T-helper 1 cell (primary cell): ENCODE measurements at places on chromosomes 12 and 14.

DNA sequence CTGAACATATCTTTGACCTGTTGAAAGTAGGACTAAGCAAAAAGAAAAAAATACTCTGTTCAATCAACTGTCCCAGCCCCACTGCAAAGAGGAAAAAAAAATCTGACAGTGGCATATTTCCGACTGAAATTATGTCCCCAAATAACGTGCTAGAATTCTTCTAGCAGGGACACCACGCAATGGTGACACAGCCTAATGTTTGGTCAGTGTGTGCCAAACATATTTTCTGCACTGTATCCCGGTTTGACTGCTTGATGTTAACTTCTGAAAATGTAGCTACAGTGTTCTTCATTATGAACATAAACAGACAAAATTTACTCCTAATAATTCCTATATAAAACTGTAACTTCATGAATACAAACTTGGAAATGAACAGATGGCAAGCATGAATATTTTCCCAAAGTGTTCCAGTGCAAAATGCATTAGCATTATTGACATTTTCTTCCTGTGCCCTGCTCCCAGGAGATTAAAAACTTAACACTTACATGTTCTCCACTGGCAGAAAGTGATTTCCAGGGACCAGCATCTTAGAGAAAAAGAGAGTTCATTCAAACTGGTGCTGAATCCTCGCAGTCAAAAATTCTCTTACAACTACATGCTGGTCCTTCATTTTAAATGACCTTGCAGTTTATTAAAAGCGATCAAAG is 72.4 kb upstream of the SYT1 start:
- no peak for DNase-seq

DNA sequence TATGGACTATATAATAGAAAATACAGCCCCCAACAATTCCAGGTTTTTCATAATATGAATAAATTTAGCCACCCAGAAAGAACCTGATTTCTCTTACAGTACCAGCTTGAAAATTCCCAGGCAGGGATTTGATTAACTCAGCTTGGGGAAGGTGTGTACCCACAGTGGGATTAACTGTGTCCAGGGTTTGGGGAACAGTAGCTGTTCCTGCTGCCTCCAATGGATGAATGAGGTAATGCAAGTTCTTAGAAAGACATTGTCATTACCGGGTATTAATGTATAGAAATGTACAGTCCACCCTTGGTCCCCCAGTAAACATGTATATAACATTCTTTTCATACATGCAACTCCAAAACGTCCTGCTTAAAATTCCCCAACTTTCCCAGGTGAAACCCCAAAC is 115.6 kb downstream of the LRIG3 start:
- no peak for DNase-seq

DNA sequence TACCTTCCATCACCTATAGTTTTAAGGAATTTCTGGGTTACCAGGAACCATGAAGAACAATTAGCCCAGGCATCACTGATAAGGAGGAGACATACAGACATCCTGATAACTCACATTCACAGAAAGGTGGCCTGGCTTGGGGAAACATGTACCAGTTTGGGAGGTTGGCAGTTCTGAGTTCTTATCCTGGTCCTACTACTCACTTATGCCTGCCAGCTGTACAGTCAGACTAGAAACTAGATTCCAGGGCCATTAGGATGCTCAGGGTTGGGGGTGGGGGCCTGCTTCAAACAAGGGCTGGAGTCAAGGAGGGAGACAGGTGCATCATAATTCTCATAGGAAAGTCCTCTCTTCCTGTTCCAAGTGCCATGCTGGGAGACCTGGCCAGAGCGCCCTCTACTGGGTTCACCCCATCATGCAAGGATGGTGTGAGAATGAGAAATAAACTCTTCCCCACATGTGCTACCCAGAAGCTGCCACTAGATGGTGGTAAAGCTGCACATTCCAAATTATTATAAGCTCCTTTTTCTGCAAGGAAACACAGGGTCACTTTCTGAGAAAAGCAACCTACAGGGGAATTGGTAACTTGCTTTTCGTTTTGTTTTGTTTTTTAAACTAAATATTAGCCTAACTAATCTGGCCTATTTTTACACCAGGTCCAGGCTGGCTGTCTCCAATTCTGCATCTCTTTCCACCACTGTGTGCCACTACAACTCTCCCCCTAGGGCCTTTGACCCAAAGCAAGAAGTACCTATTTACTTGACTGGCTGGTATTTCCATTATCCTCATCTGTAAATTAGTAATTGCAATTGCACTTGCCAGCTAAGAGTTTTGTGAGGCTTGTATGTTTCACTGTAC is 14.5 kb downstream of the OAS2 start:
- peak; percentile 16 for DNase-seq

DNA sequence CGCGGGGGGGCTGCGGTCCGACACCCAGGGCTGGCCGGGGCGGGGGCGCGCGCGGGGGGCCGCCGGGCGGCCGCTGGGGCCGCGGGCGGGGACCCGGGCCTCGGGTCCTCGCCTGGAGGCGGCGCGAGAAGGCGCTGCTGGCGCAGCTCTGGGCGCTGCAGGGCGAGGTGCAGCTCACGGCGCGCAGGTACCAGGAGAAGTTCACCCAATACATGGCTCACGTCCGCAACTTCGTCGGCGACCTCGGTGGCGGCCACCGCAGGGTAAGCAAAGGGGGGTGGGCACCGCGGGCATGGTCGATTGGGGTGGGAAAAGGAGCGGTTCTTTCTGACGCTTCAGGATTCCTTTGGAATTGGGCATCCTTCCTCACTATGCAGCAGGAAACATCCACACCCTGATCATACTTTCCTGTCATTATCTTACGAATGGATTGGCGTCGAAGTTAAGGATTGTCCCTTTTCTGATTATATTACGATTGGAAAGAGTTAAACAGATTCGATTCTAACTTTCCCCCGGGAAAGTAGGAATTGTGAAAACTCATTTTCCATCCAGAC is 798 bp downstream of the PDZRN4 start:
- no peak for DNase-seq

GRCh38 chr12:31715283-31715825 is 13.5 kb downstream of the AMN1 start:
- no peak for DNase-seq

GRCh38 chr14:92974541-92975345 is 51.8 kb downstream of the CHGA start:
- DNase-seq = no peak

GRCh38 chr12:24997970-24998582 is 49.2 kb upstream of the BCAT1 start:
- no peak for DNase-seq

DNA sequence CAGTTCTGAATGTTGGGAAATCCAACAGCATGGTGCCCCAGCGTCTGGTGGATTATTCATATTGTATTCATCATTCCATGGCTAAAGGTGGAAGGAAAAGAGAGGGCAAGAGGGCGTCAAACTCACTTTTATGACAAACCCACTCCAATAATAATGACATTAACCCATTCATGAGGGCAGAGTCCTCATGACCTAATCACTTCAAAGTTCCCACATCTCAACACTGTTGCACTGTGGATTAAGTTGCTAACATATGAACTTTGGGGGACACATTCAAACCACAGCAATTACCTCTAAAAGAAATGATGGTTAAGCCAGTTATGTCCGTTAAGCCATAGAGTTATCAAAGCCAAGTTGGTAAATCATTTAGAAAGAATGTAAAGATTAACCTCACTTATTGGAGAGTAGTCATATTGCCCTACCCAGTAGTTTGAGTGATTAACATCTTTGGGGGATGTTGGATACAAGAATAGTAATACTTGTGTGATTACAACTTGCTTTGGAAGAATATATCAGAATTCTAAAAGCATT is 212.4 kb upstream of the FLRT2 start:
- DNase-seq = no peak
